Stimulated activated CD8-positive, alpha-beta memory T cell treated with anti-CD3 and anti-CD28 coated beads, Interleukin-15, amount 100 ng/mL, for 4 hours (primary cell): ENCODE measurements at places on chromosomes 12 and 14.

DNA sequence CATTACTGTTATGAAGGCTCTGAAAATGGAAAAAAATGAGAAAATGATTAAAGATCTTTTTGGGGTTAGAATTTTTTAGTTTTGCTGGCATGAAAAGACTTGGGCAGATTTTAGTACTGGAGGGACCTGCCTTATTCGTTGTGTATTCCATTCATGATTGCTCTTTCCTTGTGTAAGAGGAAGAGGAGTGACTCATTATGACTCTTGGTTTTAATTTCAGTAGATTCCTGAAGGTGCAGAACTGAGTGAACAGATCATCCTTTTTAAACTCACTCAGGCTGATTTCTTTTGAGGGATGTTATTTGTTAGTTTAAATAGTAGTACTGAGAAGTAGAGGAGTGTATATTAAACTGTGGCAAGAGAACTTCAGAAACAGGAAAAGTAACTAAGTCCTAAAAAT, 41.6 kb downstream of the AKAP6 start:
- no peak for DNase-seq

- no peak for DNase-seq
Observed at GRCh38 chr14:88995437-88996198, 171.2 kb downstream of the TTC8 start.

DNA sequence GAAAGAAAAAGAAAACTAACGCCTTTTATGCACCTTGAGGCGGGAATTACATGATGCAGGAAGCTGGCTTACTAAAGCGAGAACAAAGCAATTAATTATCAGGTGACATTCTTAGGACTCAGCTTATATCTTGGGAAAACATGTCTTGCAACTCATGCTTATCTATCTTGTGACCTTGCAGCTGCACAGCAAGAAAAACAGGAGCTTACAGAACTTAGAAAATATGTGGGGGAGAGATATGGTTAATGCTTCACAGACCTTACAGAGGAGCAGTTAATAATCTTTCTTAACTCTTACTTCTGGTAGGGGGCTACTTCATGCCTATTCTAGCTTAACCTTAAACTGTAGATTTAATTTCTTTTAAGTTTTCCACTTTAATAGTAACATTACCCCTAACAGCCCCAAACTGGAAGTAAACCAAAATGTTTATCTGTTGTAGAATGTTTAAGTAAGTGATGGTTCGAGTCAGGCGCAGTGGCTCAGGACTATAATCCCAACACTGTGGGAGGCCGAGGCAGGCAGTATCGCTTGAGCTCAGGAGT, 13.2 kb upstream of the OR11G2 start:
- no peak for DNase-seq

DNA sequence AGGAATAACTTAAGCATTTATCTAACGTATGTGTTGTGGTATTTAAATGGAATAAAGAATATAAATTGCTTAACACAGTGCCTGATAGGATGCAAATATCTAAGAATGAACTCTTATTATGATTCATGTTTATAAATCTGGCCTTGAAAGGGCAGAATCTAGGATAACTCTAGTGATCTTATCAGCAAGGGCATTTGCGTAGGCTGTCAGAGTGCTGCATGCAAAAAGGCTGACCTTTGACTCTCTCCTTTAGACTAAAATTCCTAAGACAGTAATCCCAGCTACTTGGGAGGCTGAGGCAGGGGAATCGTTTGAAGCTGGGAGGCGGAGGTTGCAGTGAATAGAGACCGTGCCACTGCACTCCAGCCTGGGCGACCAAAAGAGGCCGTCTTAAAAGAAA, 31.3 kb upstream of the ANP32D start:
- DNase-seq, result no peak

GRCh38 chr14:26905229-26905628, 307.4 kb upstream of the NOVA1 start:
- DNase-seq, result no peak

DNA sequence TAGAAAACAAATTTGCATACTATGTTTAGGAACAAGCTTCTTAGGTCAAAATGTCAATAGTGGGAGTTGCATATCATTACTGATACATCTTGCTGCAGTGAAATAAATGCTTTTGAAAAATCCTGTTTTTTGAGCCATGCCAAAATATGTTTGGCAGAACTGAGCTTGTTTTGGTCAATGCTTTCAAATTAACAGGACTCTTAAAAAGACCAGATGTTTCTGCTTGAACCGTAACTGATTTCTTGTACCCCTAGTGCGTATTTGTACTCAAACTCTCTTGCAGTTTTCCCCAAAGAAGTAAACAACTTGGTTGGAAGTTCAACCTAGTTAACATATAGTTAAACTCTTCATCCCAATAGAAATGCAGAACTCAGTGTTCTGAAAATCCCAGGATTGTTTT, 3.4 kb downstream of the TRHDE start:
- DNase-seq, result no peak

- no peak for DNase-seq
Observed at GRCh38 chr12:49673446-49674317, 33.5 kb downstream of the FMNL3 start.

- DNase-seq, result peak; percentile 69
Observed at GRCh38 chr12:124992874-124993625, 395 bp upstream of the BRI3BP start.

DNA sequence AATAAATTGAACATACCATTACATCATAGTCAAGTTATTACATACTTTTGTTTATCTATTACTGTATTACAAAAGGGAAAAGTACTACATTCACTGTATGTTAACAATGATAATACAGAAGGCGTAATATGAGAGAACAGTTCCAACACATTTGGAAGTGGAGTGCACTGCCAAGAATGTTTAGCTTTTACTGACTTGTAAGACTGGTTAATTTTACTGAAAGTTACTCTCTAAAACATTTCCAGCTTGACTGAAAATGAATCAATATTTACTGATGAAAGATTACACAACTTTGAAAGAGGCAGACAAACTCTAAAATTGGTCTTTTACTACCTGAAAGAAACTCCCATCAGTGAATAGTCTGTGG, 728.5 kb downstream of the FSCB start:
- DNase-seq, result no peak

GRCh38 chr12:113097716-113098440, 37.7 kb downstream of the RASAL1 start:
- DNase-seq, result no peak

- no peak for DNase-seq
Observed at GRCh38 chr12:5546616-5547015, 114.7 kb downstream of the NTF3 start.

GRCh38 chr14:73752297-73752992, 38.3 kb upstream of the PNMA1 start:
- DNase-seq, result no peak

DNA sequence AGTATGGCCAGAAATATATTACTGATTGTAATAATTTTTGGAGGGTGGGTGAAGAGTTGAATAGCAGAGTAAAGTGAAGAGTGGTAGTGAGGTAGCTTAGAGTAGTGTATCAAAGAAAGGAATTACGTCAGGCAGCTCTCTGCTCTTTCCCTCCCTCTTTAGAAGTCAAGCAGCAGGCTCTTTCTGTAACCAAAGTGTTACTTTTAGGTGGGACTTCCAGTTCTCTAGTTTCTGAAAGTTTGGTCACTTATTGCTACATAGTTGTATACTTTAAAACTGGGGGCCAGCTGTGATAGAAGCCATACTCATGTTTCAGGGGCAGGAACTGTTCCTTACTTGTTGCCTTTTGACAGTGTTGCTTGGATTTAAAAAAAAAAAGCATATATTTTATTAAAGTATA, 30.6 kb downstream of the ATF7IP start:
- DNase-seq, result no peak

GRCh38 chr14:88849716-88850115, 25.3 kb downstream of the TTC8 start:
- no peak for DNase-seq

DNA sequence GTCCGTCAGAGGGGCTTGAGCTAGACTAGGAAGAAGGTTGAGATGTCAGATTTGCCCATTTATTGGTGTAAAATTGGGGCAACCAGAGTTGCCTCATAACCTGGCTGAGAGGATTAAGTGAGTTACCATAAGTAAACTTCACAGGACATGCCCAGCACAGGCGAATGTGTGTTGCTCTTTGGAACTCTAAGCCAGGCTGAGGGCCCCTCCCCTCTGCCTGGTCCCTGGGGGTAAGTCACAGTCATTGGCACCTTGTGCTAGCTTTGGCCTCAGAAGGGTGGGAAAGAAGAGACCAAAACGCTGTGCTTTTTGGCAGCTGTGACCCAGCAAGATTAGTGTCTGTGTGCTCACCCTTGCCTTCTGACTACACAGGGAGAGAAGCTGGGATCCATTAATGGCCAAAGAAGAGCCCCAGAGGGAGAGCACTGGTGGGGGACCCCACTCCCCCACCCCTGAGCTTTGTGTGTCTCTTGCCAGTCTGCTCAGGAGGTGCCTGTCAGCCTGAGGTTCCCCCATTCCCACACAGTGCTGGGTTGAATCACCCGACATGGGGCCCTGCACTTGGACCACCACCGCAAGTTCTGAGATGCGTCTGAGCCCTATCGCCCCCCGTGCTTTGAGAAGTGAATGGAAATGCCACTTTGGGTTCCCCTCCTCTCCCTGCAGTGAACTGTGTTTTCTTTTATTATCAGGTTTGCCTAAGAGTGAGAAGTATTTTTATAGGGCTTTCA, 74.1 kb downstream of the CACNA1C start:
- no peak for DNase-seq
